ENCODE measurements at places on chromosomes 4 and X.
A peak's percentile ranks its signal among the peaks of the same experiment; 100 is the strongest.

GRCh38 chr4:100722866-100723459 is 205.1 kb upstream of the EMCN start:
- DNase-seq: no peak

GRCh38 chr4:4899202-4899925 is 39.9 kb downstream of the MSX1 start:
- DNase-seq: no peak

- peak; percentile 32 for DNase-seq
Measured at GRCh38 chrX:55057675-55058249, 17.1 kb upstream of the PAGE2B start.

GRCh38 chr4:181504924-181505323 is 738.3 kb upstream of the TENM3 start:
- DNase-seq: no peak

DNA sequence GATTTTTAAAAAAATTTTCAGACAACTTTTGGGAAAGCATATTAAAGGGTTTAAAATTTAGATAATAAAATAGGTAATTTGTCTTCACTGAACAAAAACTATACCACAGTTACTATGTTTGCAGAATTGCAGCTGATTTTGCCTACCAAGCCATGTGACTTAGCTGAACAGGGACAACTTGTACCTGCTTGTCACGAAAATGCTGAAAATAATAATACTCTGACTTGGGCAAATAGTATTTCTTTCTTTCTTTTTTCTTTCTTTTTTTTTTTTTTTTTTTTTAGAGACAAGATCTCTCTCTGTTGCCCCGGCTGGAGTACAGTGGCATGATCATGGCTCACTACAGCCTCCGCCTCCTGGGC is 225.2 kb upstream of the PPP1R2C start:
- DNase-seq: no peak

DNA sequence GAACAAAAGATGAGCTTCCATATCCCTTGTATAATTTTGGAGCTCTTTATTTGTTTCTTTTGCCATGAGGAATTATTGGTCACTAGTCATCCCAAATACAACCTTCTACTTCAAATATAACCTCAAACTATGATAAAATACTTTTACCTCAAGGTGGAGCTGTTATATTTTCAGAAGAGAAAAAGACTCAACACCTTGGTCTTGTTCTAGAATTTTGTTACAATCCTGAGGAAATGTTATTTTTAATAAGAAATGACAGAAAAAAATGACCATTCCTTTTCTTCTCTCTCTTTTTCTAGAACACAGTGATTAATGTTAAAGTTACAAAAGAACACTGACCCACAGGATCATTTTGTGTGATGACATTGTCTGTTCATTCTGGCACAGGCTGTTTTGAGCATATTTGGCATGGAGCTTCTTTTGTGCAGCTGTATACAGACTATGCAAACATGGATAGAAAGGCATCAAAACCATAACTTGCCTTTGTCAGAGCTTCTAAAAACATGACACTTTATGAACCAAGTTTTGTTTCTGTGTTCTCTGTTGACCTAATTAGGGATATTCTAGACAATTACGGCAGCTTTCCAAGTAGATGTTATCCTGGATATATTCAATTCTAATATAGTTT is 159.6 kb upstream of the CTSO start:
- peak; percentile 39 for DNase-seq
